PC-9 (cell line): ENCODE measurements at places on chromosomes 7 and 10.

DNA sequence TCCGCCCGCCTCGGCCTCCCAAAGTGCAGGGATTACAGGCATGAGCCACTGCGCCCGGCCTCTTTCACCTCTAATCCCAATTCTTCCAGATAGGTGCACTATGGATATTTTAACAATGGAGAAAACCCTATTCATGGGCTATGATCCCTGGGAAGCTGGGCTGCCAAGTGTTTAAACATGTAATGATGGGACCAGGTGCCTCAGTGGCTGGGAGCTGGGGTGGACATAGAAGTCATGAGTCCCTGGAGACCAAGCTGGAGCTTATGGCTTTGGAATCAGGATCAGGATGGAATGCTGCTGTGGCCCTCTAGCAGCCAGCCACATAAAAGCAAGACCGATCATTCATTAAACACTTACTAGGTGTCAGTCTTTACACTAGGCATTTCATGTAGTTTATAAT lies 41.8 kb upstream of the IGFBP3 start:
- DNase-seq, result no peak

- DNase-seq, result no peak
Measured at GRCh38 chr10:122590153-122590552, 29.6 kb downstream of the DMBT1 start.

DNA sequence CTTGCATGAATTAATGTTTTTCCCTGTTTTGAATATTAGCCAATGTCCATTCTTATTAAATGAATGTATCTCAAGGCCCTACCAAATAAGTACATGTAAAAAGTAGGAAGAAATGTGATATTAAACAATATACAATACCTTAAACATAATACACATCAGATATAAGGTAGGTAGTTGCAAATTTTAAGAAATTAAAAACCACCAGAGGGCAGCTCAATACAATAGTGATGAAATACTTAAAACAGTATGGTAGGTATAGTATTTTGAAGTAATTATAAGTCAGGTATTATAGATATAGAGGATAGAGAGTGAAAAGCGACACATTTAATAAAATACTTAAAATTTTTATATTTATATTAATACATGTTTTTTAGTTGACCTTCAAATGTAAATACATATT lies 43.6 kb upstream of the CDK14 start:
- DNase-seq, result no peak

DNA sequence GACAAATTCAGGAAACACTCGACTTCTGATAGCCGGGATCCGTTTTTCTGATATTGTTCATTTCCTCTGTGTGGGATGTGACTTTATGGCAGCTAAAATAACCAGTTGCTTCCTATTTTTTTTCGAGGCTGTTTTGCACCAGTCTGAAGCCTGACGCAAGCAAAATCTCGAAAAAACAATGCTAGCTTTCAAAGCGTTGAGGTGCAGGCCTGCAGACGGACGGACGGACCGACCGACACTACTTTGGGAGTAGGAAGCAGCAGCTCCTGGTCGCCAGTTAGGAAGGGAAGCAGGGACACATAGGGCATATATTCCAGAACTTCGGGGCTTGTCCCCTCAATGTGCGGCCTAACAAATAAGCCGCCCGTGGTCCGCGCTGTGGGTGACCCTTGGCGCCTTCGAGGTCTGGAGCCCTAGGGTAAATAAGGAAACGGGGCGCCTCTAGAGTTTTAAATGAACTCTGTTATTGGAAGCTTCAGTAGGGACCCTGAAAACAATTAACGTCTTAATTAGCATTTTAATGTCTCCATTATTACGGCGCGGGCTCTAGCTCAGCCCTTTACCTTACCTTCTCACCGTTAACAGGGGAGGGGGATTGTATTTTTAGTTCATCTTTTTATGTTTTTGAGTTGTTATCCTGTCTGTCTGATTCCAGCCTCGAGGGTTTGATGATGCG lies 1.3 kb downstream of the HHEX start:
- DNase-seq, result no peak

- DNase-seq, result no peak
Measured at GRCh38 chr10:33556620-33557019, 222.2 kb upstream of the NRP1 start.

DNA sequence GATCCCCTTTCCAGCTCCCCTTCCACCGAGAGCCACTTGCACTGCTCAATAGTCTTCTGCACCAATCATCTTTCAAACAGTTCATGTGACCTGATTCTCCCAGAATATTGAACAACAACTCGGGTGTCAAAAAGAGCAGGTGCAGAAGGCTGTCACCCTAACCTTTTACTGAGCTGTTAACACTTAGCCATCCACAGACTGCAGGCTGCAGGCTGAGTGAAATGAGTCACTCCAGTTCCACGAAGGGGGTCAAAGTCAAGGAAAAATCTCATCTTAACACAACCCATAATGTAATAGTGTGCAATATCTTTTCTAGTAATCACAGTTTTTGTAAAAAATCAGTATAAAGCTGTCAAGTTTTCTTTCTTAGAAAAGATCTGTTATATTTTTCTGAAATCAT lies 63.1 kb downstream of the MTPAP start:
- DNase-seq, result no peak
